Tracheal epithelial cell (primary cell): ENCODE measurements at places on chromosomes 1 and 21. TPM values are rescaled to one million over a fixed set of nuclear protein-coding genes. Genes with fewer than 3 reads are reported as not detected.

The GPATCH3 gene
- 5.1 and 8.4 TPM in 2 replicates for total RNA-seq

The TNNI3K gene
- total RNA-seq = 0.24 and 3.6 TPM in 2 replicates

The SLC26A9 gene
- under 0.01 TPM in 1 of 2 replicates, not detected in the other for total RNA-seq

The USH2A gene
- not detected in 2 replicates for total RNA-seq

The REN gene
- total RNA-seq = not detected in 2 replicates

The SPATA45 gene
- total RNA-seq = not detected in 2 replicates
